Stimulated activated CD4-positive, alpha-beta T cell treated with anti-CD3 and anti-CD28 coated beads, Interleukin-4, amount 100 ng/mL, for 1 hour (primary cell): ENCODE measurements at places on chromosomes 16 and 17.
A peak's percentile ranks its signal among the peaks of the same experiment; 100 is the strongest.

DNA sequence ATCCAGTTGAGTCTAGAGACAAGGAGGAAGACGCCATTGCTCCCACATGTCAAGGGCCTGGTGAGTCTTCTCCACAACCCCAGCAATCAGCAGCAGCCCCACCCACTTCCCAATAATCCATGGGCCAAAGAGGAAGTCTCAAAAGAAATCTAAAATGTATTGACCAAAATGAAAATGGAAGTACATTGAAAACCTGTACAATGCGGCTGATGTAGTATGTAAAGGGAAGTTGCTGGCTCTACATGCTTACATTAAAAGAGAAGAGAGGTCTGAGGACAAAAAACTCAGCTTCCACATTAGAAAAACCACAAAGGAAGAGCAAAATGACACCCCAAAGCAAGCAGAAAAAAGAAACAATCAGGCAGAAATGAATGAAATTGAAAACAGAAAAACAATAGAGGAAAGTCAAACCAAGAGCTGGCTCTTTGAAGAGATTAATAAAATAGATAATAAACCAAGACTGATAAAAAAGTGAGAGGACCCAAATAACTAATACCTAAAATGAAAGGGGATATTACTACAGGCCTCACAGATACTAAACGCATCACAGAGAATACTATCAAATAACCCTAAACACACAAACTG is 100.6 kb upstream of the METRNL start:
- DNase-seq, result no peak

GRCh38 chr17:66525338-66525737 is 222.9 kb downstream of the PRKCA start:
- DNase-seq, result no peak

DNA sequence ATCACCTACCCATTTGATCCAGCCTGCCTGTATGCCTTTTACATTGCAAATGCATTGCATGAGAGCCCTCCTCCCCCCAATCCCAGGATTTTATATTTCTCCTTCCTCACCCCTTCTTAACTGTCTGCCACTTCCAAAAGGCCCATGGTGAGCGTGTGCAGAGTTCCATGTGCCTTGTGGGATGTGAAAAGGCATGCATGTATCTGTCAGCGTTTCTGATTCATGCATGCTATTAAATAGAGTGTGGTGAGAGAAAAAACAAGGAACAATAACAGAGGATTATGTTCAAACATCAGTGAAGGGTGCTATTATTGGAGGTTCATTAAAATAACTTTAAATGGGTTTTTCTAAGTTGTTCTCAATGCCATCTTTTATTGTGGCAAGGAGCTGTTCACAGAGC is 60.9 kb upstream of the CACNG3 start:
- DNase-seq, result no peak

- no peak for DNase-seq
These were observed 27.1 kb downstream of the SCPEP1 start for GRCh38 chr17:57004944-57005579.

DNA sequence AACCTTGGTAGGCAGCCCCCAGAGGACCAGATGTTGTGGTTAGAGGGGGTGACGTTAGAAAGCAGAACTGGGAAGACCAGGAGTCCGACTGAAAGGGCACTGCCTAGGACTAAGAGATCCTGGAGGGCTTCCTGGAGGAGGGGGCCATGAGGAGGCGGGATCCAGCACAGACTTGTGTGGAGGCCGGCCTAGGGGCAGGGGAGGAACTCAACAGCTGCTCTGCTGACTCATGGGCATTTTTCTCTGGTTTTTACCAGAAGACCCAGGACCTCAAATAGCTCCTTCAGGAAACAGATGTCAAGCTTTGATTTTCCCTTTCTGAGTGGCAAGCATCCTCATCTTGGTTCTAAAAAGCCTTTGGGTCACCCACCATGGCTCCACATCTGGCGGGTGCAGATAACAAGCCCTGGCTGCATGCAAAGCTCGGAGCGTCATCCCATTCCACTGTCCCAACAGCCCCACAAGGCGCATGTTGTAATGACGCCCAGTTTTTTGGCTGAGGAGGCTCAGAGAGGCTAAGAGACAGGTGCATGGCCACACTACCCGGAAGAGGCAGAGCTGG is 29.0 kb downstream of the IL21R start:
- DNase-seq, result no peak

DNA sequence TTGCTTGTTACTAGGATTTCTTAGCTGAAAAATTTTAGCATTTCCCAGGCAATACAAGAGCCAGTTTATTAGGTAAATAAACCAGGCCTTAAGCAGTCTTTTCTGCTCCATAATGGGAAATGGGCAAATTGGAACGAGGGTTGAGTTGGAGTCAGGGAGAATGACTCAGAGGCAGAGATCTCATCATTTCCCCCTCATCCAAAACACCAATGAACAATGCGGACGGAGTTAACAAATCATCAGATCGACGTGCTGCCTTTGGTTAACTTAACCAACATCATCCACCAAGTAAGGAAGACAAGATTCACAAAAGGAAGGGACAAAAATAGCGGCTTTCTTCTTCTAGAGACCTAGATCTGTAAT is 243.5 kb downstream of the STX8 start:
- DNase-seq, result no peak

DNA sequence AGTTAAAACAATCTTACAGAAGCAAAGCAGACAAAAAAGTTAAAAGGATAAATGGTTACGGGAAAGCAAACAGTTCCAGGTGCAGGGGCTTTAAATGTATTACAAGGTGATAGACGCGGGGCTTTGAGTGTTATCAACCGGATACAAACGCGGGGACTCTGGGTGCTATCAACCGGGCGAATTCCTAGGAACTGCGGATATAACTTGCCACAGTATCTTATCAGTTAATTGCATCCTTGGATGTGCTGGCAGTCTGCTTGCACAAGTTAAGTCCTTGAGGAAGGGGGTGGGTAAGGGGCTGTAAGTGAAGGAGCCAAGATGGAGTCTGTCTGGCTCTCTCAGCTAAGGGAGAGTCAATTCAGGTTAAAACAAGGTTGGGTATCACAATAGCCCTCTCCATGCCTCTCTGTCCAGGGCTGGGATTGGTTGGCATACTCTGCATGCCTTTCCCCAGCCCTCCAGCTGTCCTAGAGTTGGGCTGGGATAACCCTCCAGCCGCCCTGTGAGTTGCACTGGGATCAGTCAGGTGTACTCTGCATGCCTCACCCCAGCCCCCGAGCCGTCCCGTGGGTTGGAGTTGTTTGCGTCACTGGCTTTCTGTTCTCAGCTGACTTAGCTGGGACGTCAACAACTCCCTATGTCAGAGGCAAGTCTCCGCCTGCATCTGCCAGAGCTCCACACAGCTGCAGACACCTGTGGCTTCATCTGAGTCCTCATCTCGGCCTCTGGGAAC is 40.9 kb downstream of the TMEM235 start:
- peak; percentile 56 for DNase-seq

DNA sequence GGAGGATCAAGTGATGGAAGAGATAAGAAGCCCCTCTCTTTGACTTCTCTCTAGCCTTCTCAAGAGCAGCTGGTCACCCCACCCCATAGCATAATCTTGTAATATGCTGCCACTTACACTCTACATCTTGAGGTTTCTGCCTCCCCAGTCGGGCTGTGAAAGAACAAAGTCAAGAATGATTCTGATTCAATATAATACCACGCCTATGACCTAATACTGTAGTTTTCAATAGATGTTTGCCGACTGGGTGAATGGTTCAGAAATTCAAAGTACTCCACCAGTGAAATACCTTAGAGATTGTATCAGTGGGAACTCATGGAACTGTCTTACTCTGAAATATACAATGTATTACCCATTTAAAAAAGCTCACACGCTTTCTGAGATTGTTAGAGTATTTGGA is 93.0 kb upstream of the ZFHX3 start:
- no peak for DNase-seq

DNA sequence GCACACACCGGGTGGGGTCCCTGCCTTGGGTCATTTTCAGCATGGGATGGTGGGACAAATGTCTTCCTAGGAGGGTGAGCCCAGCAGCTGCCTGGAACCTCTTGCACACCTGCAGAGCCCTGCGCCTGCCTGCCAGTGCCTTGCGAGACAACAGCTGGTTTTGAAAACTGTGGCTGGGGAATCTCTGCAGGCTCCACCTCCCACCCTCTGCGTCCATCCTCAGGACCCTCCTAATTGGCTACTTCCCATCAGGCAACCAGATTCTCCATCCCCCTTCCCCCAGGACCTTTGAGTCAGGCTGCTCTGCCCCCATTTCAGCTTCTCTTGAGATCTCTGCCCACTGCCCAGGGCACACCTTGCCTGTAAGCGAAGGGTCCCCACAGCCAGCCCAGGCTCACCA is 26.6 kb downstream of the PEMT start:
- no peak for DNase-seq

DNA sequence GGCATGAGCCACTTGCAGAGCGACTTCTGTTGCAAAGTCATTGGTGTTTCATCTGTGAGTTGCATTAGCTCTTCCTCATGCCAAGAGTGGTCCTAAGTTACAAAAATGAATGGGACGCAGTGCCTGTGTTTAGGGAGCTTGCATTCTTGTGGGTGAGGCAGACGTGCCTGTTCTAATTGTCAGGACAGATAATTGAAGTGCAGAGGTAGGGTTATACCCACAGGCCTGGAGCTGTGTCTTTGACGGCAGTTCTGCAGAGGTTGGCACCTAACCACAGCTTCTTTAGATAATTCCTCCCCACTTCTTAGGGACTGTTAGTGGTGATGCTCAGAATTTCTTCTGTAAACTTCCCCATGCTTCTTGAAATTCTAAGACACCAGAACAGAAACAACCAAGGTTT is 307.1 kb downstream of the SNX29 start:
- DNase-seq, result no peak

GRCh38 chr16:74305978-74306784 is 9.6 kb downstream of the PSMD7 start:
- no peak for DNase-seq

DNA sequence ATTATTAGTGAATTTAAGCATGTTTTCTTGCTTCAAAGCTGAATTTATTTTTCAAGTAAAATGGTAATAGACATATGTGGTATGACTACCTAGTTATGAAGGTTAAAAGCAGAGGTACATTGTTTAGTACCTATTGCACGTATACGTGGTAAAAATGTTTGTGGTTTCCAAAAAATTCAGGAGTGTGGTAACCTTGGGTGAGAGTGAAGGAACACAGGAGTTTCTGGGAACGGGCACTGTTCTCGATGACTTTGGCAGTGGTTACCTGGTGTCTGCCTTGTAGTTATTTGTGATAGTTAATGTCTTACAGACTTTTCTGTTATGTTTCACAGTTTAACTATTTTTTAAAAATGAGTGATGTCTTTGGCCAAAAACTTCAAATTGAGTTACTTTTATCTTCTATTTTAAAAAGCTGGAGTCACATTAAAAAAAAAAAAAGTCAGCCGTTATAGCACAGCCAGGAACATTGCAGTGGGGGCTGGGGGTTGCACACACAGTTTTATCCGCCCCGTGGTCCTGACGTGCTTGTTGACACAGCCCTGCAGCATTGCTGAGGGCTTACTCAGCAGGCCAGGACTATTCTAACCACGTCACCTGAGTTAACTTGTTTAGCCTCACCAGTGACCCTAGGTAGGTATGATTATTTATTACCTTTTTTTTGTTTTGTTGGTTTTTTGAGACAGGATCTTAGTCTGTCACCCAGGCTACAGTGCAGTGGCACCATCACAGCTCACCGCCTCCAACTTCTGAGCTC is 10.9 kb downstream of the JPT2 start:
- no peak for DNase-seq

DNA sequence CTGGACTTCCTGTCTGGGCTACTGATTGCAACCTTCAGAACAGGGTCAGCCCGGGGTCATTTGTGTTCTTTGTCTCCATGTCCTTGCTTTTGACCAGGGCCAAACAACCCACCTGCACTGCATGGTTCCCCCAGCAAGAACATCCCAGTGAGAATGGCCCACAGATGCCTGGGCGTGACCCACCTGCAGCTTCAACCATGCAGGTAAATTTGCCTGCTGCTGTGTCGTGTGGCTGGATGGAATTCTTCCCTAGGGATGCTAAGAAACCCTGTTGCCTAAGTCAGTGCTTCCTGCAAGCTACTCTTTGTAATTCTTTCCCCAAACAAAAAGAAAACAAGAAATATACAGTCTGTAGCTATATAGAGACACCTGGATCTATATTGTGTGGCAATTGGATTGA is 12.5 kb downstream of the CDH13 start:
- DNase-seq, result no peak

GRCh38 chr16:81796583-81797346 is 17.7 kb downstream of the PLCG2 start:
- DNase-seq, result no peak

- DNase-seq, result no peak
These were observed 85.7 kb downstream of the CMIP start for GRCh38 chr16:81530296-81530721.

GRCh38 chr17:48604770-48605329 is at the start of gene HOXB6:
Gene HOXB6, minus strand, starts transcription at chr17:48604986. Its CDS starts 6,836 bp downstream, at chr17:48598150.
- DNase-seq, result no peak

- DNase-seq, result no peak
These were observed 177.9 kb upstream of the NLRP1 start for GRCh38 chr17:5762191-5762590.

DNA sequence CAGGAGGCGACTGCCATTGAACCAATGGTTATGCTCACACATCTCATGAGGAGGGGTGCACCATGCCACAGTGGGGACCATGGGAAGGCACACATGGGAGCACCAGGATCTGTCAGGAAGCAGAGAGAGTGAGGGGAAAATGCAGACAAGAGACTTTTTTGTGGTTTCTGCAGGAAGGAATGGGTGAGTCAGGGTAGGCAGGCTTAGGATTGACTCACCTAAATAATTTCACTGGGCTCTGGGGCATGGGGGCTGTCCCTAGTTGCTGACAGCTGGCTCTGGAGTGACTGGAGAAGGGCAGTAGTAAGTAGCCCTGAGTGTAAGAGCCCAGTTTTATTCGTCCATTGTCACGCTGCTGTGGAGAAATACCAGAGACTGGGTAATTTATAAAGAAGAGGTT is 202.4 kb downstream of the AXIN2 start:
- peak; percentile 6 for DNase-seq

GRCh38 chr17:48219617-48220016 is 112.1 kb downstream of the SNX11 start:
- DNase-seq, result no peak

- no peak for DNase-seq
These were observed 58.8 kb upstream of the GRIN2A start for GRCh38 chr16:10240854-10241613.

- no peak for DNase-seq
These were observed 8.3 kb downstream of the CDH16 start for GRCh38 chr16:66910175-66910940.

DNA sequence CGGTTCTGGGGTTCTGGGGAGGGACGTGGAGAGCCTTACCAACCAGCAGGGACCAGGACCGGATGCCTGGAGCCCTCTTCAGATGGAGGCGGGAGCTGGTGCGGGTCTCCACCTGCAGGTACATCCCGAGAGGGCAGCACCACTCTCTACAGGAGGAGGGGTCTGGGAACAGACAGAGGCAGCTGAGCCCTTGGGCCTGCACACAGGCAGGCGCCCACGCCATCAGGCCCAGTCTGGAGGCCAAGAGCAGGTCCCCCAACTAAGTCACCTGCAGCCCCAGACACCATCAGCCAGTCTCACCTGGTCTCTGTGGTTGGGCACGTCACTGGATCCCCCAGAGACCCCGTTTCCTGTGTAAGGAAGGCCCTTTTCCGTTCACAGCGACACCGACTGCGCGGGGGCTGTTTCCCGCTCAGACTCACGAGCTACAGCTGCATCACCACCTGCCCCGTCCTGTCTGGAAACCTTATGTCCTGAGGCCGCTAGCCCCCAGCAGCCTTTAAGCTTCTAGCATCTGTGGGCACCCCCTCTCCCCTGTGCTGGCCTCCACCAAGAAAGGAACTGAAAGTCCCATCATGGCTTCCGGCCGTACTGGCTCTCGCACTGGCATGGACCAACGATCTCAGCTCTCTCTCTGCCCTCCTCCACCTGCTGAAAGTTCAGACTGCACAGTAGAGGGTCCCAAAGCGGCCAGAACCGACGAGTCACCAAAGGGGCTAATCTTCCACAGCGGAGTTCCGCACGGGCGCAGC is 1.2 kb downstream of the CYBC1 start:
- DNase-seq, result peak; percentile 55
